NCI-H1930 (cell line): ENCODE measurements at places on chromosomes 16 and 17.

GRCh38 chr16:56278196-56278855, 87.0 kb downstream of the GNAO1 start:
- no peak for DNase-seq

DNA sequence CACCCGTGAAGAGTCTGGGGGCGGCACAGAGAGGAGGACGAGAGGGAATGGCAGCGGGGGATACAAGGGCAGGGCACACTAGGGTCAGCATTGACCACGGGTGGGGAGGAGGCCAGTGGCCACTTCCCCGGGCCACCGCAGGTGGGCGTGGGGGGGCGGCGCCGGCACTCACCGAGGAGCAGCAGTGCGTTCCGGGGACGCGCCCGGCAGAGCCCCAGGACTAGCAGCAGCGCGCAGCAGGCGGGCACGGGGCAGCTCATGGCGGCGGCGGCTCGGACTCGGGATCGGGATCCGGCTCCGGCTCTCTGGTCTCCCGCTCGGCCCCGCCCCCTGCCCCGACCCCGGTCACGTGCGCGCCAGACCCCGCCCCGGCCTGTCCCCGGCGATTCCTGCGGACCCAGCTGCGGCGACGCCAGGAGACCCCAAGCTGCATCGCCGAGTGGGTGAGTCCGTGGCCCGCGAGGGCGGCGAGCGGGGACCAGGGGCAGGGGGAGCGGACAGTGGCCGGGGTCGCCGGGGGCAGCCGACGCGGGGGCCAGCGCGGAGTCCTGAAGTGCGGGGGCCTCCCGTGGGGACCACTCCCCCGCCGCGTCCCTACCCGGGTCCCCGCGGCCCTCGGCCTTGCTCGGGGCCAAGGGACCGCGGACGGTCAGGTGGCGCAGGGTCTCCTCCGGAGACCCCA, at the start of the genes SGSH and SLC26A11:
SGSH (minus strand) TSS at position 280 of the 682 bp plus-strand sequence; CDS start at position 260, 20 bp downstream.
SLC26A11 (plus strand) TSS at position 374 of the 682 bp plus-strand sequence. CDS start 1,134 bp downstream, outside the sequence.
- peak; percentile 41 for DNase-seq

GRCh38 chr17:81508639-81509206, 3.9 kb downstream of the ACTG1 start:
- no peak for DNase-seq

DNA sequence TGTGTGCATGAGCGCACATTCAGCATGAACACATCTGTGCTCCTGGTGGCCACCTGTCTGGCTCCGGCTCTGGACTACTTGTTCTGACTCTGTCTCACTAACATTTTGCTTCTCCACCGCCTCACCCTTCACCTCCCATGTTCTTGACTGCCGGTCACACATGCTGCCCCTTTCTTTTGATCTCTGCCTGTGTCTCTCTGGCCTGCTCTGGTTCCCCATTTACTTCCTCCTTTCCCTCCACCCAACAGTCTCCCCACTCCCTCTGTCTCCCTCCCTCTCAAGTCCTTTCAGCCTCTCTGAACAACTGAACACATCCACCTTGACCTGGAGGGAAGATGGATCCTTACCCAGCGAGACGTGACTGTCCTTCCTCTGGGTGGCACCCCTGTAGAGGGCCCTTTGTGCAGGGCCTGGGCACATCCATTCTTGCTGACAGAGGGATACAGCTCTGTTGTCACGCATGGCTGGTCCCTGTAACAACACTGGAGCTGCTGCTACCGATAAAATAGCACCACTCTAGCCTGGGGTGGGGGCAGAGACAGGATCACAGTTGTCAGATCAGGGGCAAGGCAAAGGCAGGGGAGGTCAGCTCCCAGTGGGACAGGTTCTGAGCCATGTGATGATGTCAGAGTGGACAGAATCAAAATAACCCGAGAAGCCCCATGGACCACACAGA, 11.0 kb downstream of the ZSCAN32 start:
- no peak for DNase-seq

GRCh38 chr17:14772776-14773175, 471.9 kb downstream of the HS3ST3B1 start:
- DNase-seq: no peak
